ENCODE measurements at places on chromosomes 16 and 17.

GRCh38 chr17:7136266-7136877, 21.8 kb upstream of the ASGR2 start:
- peak; percentile 25 for DNase-seq

DNA sequence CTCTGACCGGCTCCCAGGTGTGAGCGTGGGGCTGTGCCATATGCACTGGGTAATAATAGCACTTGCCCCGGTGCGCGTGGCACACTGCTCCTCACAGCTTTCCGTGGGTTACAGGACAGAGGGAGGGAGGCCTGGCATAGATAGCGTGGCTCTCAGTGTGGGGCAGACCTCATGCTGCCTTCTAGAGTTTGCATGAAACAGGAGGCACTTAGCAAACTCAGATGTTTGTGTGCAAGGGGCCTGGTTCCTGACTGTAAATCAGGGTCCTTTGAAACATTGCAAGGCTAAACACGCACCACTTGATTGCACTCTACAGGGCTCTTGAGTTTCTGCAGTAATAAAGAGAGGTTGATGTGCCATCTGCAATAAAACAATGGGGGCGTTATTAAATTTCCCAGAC, 101.7 kb downstream of the RPTOR start:
- DNase-seq, result peak; percentile 53

- DNase-seq, result no peak
Measured at GRCh38 chr17:16943032-16943352, 28.9 kb downstream of the TNFRSF13B start.

GRCh38 chr16:30786115-30786935, 680 bp downstream of the ZNF629 start:
- peak; percentile 7 for DNase-seq

DNA sequence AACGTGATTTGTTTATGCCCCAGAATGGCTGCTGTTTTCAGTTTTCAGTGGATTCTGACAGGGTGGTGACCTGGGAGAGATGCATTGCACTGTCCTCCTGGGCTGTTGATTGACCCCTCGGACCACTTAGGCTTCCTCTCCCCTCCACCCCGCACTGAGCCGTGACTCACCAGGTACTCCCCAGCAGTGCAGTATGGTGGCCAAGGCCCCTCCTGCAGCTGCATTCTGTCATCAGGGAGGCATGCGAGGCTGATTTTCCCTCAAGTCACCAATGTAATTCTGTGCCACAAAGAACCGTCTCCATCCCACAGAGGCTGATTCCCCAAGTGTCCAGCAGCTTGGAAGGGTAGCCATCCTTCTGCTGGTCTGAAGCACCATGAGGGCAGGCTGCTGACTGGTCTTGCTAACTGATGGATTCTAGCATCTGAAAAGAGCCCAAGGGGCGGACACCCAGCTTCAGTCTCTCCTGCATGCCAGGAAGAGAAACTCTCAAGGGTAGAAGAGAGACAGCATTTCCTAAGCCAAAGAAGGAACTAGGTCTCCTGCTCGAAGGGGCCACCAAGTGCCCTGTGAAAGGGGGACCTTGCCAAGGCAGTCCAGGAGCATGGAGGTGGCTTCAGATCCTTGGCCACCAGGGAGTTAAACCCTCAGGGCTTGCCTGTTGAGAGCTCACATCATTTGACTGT, 148.1 kb downstream of the SOCS1 start:
- no peak for DNase-seq

DNA sequence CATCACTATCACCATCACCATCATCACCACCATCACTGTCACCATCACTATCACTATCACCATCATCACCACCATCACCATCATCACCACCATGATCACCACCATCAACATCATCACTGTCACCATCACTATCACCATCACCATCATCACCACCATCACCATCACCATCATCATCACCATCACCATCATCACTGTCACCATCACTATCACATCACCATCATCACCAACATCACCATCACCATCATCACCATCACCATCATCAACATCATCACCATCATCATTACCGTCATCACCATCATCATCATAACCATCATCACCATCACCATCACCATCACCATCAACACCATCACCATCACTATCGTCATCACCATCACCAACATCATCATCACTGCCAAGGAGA, 273.8 kb downstream of the FOXL1 start:
- no peak for DNase-seq

DNA sequence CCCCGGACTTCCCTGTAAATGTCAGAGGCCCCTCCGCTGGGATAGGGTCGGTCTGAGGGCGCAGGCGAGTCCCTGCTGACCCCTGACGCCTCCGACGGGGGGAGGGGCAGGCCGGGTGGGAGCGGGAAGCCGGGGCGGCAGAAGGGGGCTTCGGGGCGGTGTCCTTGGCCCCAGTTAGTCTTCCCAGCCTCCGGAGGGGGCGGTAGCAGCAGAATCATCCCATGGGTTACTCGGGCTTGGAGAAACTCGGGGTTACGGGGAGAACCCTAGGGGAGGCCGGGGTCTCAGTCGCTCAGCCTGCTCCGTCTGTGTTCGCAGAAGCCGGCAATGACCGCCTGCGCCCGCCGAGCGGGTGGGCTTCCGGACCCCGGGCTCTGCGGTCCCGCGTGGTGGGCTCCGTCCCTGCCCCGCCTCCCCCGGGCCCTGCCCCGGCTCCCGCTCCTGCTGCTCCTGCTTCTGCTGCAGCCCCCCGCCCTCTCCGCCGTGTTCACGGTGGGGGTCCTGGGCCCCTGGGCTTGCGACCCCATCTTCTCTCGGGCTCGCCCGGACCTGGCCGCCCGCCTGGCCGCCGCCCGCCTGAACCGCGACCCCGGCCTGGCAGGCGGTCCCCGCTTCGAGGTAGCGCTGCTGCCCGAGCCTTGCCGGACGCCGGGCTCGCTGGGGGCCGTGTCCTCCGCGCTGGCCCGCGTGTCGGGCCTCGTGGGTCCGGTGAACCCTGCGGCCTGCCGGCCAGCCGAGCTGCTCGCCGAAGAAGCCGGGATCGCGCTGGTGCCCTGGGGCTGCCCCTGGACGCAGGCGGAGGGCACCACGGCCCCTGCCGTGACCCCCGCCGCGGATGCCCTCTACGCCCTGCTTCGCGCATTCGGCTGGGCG, 542 bp downstream of the GUCY2D start:
- DNase-seq, result no peak

DNA sequence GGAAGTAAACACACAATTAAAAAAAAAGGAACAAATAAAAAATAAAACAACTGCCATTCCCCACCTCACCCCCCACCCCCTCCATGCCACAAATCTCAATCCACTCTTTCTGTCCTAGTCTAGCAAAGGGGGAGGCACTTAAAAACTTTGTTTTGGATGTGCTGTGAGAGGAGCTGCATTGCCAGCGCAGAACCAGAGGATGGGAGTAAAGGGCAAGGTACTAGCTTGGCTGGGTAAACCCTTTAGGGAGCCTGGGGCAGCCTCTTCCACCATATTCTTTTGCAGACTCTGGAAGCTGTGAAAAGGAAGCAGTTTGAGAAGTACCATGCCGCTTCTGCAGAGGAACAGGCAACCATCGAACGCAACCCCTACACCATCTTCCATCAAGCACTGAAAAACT, 1.4 kb downstream of the MRPS7 start:
- no peak for DNase-seq

All from NCI-H1092 (cell line).